COLO829 (cell line): ENCODE measurements at places on chromosomes 16 and 17.

- no peak for DNase-seq
Measured at GRCh38 chr16:12182212-12182611, 205.7 kb downstream of the SNX29 start.

DNA sequence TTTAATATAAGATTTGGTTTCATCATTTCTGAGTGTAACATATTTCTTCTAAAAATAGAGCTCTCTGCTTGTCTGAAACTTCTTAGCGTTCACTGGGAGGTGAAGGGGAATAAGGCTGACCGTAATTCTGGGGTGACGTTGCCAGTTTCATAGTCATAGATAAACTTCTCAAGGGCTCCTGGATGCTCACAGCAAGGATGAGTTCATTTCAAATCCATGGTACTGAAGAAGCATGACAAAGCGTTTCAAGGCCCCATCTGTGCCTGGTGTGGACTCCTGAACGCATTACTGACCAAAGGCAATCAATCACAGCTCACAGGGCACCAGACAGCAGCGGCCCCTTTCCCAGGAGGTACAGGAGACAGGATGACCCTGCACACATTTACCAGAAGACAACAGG is 12.0 kb upstream of the EVPL start:
- no peak for DNase-seq

DNA sequence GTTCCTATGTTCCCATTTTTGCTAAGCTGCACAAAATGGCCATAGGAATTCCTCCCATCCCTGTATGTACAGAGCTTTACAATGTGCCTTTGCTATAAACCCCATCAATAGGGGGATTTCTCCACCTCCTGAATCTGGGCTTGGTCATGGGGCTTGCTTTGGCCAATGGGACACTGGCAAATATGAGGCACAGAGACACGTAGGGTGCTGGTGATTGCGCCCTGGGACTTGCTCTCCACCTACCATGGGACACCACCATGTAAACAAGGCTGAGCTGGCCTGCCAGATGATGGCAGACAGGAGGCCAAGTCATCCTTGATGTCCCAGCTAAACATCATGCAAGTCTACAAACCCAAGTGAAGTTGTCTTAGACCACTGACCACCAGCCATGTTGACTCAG is 15.3 kb upstream of the ALDH3A1 start:
- no peak for DNase-seq

- peak; percentile 48 for DNase-seq
Measured at GRCh38 chr17:72030067-72030899, 90.5 kb upstream of the SOX9 start.

DNA sequence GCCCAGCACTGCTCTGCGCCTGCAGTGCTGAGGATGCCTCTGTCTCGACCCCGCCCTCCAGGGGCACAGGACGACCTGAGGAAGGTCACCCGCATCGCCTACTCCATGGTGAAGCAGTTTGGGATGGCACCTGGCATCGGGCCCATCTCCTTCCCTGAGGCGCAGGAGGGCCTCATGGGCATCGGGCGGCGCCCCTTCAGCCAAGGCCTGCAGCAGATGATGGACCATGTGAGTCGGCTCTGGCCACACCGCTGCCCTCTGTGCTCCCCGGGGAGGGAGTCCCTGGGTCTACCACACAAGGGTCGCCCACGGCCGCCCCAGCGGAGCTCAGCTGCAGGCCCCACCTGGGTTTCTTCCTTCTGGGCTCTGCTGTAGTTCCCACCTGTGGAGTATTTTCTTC is 6.7 kb upstream of the RPL13 start:
- no peak for DNase-seq

GRCh38 chr17:4154201-4154600 is 11.2 kb downstream of the CYB5D2 start:
- no peak for DNase-seq

GRCh38 chr17:66306446-66306845 is 4.0 kb downstream of the PRKCA start:
- DNase-seq, result no peak
